ENCODE measurements at places on chromosomes 12 and 14.

GRCh38 chr12:122206976-122207375 is 3.5 kb downstream of the B3GNT4 start:
- no peak for DNase-seq

DNA sequence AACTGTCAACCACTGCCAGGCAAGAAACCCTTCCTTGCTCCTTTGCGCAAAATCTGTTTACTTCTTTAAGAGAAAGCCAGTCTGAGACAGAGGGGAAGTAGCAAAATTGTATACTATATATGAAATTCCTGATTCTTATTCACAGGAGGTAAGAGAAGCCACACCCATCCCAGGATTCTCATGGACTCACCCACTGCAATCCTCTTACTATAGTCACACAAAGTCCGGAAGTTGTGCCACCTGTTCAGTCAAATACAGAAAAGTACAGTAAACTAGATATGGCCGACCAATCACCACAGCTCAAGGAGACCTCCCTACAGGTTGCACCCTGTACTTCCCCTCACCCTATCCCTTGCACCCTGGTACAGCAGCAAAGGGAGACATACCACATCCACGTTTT is 2.9 kb downstream of the PRMT5 start:
- DNase-seq: no peak

DNA sequence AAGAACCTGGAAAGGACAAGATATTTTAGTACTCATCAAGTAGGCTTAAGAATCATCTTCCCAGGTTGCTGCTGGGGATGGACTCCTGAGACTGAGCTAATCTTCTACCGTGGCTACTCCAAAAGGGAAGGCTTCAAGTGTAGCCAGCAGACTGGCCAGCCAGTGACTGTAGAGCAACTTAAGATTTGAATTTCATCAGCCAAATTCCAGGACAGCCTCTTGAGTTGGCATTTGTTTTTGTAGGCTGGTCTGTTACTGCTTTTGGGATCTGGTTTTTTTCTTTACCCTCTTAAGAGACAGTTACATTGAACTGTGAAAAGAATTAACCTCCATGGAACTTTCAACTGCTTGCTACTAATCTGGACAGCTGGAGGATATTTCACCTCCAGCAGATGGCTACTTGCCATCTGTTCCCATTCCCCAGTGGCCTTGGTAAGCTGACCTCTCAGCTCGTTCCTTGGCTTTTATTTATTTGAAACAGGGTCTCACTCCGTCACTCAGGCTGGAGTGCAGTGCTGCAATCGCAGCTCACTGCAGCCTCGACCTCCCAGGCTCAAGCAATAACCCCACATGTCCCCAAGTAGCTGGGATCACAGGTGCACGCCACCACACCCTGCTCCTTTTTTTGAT is 20.7 kb downstream of the VTI1B start:
- no peak for DNase-seq

GRCh38 chr12:82919388-82920054 is 232.8 kb downstream of the TMTC2 start:
- DNase-seq: no peak

GRCh38 chr14:54908190-54908589 is 5.6 kb upstream of the GCH1 start:
- no peak for DNase-seq

DNA sequence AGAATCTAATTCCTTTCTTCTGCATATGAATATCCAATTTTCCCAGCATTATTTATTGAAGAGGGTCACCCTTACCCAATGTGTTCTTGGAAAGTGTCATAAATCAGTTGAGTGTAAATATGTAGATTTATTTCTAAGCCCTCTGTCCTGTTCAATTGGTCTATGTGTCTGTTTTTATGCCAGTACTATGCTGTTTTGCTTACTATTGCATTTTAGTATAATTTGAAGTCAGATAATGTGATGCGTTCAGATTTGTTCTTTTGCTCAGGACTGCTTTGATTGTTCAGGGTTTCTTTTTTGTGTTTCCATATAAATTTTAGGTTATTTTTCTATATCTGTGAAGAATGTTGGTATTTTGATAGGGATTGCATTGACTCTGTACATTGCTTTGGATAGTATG is 420.4 kb upstream of the MIS18BP1 start:
- DNase-seq: no peak

DNA sequence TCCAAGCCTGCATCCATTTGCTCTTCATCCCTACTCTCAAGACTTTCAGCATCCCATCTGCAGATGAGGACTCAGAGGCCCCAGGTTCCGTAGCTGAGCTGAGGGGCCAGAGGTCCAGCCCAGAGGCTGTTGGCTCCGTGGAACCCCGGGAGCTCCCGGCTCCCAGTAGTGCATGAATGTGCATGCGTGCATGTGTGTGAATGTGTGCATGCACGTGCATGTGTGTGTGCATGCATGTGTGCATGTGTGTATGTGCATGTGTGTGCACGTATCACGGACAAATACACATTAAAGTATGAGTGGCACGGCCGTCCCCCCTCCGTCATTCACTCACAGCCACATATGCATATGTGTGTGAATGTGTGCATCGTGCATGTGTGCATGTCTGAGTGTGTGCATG is 149.9 kb downstream of the KIF26A start:
- DNase-seq: peak; percentile 2

- no peak for DNase-seq
Observed at GRCh38 chr14:68762953-68763764, 29.7 kb downstream of the ZFP36L1 start.

- no peak for DNase-seq
Observed at GRCh38 chr14:68271913-68272391, 452.4 kb downstream of the RAD51B start.

DNA sequence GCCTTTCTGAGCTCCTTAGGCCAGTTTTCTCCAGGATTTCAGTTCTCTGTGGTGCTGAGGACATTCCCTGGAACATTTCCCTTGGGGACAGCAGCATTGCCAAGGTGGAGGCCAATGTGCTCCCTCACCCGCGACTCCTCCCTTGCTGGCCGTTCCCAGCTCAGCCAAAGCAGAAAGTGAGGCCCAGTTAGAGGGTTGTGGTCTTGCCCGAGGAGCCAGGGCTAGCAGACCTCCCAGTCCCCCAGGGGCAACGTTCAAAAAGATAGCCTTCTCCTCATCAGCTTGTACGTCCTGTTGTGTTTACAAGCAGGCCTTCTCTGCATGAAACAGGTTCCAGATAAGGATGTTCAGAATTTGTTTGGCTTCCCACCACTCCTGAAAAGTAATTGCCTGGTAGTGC is 78.4 kb downstream of the SSPN start:
- no peak for DNase-seq

- DNase-seq: peak; percentile 48
Observed at GRCh38 chr14:75877884-75878283, 103.9 kb downstream of the TGFB3 start.

DNA sequence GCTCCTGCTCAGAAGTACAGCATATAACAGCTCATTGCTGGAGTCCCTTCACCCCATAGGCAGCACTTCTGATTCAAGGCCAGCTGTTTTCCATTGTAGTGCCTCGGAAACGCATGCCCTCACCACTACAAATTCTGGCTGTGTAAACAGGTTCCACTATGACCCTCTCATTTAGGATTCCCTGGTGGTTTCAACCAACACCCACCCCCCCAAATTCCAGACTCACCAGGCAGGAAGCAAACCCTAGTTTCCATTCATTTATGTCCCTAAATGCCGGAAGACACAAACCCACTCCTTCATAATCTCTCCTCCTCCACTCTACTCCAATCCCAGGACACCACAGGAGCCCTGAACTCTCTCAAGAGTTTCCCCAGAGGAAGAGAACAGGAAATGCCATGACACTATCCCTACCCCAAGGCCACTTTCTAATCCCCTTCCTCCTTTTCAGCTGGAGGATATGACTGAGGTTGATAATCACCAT is 75.9 kb upstream of the TMPO start:
- DNase-seq: no peak

GRCh38 chr14:84084056-84084630 is 1445.8 kb upstream of the FLRT2 start:
- no peak for DNase-seq

- DNase-seq: no peak
Observed at GRCh38 chr14:90341784-90342183, 10.0 kb upstream of the NRDE2 start.

DNA sequence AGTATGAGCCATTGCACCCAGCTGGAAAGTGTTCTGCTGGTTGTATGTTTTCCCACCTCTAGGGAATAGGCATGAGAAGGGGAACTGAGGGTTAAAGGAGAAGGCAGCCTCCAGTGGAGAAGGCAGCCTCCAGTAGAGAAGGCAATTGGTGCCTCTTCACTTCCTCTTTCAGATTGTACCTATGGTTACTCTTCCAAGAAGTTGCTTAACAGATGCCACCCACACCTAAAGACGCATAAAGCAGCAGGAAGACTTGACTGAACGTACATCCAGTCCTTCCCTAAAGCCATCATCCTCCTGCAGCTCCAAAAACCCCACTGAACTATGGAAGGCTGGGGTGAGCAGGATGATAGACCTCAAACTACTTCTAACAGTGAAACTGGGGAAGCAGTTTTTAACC is 13.1 kb downstream of the DPF3 start:
- DNase-seq: no peak

DNA sequence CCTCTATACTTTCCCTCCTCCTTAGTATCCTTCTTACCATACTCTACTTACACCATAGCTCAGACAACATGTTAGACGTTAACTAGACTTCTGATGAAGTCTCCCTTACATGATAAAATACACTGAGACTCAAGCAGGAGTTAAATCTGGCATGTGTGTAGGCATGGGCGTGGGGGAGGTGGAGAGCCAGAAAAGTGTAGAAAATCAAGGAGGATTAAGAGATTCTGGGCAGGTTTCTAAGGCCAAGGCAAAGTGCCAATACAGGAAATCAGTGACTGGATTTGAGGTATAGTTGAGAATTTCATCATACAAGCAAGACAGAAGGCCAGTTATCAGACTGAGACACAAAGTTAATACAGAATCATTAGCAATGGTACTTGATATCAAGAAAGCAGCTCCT is 37.4 kb downstream of the EPS8 start:
- DNase-seq: no peak

DNA sequence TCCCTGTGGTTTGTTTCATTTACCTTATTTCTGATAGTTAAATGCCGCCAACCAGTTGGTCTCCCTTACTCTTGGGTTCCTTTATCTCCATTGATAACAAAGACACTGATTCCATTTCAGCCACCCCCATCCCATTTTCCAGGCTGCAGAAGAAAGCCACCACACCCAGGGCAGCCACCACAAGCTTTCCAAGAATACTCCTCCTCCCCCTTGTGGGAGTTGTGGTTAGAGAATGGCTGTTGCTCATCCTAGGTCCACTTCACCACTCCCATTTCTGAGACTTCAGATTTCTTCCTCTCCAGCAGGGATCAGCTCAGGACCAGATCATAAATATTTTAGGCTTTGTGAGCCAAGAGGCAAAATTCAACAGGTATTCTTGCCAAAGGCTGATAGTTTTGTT is 73.9 kb downstream of the ANO4 start:
- no peak for DNase-seq

GRCh38 chr12:62601765-62602164 is 135.1 kb downstream of the MON2 start:
- DNase-seq: no peak

GRCh38 chr12:62016021-62016420 is 244.2 kb upstream of the USP15 start:
- DNase-seq: no peak

- DNase-seq: no peak
Observed at GRCh38 chr14:77986773-77987172, 183.4 kb upstream of the NRXN3 start.

- DNase-seq: no peak
Observed at GRCh38 chr12:93573552-93574223, 1.2 kb downstream of the SOCS2 start.

DNA sequence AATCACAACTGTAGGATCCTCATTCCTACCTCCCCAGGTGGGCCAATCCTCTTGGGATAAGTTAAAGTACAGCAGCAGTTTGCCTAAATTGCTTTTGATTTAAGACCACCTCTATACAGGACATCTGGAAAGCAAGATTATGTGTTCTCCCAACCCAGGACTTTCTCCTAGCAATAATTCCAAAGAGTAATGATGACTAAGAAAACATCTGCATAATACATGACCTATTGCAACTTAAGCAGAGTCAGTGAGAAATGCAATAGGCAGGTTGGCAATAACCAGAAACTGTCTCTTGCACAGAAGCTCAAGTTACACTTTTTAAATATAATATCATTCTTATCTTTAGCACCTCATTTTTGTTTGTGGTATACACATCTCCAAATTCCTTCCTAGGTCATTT is 275.4 kb downstream of the TRHDE start:
- no peak for DNase-seq

GRCh38 chr12:76643438-76643837 is 83.9 kb upstream of the OSBPL8 start:
- no peak for DNase-seq

GRCh38 chr12:83067981-83068380 is 381.3 kb downstream of the TMTC2 start:
- no peak for DNase-seq

DNA sequence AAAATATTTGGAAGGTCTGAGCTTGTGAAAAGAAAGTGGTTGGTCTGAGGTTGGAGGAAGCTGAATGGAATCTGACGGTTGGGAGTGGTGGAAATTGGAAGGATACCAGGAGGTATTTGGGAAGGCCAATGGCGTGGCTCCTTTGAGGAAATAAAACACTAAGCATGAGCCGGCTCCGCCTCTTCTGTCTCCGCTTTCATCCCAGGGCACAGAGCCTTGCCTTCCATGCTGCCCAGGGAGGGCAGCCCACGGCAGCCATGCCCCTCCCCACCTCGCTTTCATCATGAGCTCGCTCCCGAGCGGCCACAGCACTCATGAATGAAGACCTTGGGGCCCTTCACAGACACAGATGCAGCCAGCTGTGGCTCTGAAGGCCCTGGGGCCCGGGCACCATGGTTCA is 36.2 kb downstream of the HSP90AA1 start:
- no peak for DNase-seq

DNA sequence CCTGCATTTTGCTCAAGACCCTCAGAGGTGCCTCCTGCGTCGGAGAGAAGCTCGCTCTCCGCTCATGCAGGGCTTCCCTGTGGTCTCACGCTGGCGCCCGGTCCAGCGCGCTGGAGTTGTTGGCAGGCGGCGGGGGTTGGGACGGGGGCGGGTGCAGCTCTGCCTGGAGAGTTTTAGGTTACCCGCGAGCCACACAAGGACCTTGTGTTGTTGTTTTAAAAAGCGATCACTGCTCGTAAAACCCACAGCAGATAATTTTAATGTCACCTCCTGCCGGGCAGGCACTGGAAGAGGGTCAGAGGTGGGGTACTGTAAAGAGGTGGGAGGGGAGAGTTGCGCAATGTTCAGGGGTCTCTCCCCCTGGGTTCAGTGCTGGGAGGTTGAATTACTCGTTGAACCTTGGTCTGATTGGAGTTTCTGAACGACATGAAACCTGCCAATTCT is 850 bp downstream of the SMOC1 start:
- DNase-seq: no peak

Data from D341Med (cell line).